HL-60 (cell line): ENCODE measurements at places on chromosomes 16 and 17.

DNA sequence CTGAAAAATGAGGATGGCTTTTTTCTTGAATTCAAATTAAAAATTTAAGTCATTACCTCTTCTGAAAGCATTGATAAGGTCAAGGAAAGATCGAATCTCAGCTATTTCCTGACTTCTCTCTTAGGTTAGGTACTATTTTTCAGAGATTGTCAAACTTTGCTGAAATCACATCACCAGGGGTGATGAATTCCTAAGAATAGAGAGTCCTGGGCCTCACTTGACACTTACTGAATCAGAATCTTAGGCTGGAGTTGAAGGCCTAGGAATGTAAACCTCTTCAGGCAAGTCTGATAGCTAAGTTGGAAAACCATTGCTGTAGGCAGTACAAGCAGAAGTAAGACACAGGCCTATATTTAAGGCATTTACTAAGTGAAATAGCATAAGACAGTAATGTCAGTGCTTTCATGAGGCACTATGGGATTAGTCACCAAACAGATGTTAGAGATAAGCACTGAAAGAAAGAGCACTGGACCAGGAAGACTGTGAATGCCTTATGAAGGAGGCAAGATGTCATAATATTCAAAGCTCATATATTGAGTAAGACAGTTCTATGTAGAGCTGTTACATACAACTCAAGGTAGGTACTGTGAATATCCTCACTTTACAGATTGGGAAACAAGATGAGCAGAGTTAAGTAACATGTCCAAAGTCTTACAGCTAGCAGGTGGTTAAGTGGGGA, 21.5 kb downstream of the DCAF7 start:
- DNase-seq, result peak; percentile 50

DNA sequence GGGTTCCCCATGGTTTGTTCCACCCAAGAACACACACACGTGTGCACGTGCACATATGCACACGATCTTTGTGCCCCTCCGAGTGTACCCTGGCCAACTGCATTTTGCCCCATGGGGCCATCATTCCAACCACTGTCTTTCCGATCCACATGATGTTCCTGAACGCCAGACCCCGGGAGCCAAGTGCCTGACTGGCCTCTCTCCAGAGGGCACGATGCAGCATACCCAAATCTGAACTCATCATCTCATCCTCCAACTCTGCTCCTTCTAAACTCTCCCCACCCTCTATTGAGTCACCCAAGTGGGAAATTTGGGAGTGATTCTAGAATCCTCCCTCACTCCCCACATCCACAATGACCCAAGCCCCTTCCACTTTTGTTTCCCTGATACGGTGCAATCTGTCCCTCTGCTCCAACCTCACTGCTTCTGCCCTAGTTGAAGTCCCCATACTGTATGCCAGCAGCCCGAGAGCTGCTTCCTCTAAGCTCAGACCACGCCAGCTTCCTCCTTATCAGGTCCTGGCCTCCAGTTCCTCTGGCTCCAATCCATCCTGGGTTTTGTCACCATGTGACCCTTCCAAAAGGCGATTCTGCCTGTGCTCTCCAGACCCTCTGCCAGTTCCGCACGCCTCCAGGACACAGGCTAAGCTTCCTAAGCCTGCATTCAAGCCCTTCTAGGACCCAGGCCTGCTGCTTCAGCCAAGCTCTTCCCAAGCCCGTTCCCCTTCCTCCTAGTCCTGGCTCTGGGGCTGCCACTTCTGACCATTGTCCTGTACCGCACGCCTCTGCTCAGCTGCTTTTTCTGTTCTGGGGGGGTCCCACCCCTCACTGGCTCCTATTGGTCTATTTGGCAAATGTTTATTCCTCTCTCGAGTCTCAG, 10.1 kb upstream of the TMEM208 start:
- peak; percentile 55 for DNase-seq

DNA sequence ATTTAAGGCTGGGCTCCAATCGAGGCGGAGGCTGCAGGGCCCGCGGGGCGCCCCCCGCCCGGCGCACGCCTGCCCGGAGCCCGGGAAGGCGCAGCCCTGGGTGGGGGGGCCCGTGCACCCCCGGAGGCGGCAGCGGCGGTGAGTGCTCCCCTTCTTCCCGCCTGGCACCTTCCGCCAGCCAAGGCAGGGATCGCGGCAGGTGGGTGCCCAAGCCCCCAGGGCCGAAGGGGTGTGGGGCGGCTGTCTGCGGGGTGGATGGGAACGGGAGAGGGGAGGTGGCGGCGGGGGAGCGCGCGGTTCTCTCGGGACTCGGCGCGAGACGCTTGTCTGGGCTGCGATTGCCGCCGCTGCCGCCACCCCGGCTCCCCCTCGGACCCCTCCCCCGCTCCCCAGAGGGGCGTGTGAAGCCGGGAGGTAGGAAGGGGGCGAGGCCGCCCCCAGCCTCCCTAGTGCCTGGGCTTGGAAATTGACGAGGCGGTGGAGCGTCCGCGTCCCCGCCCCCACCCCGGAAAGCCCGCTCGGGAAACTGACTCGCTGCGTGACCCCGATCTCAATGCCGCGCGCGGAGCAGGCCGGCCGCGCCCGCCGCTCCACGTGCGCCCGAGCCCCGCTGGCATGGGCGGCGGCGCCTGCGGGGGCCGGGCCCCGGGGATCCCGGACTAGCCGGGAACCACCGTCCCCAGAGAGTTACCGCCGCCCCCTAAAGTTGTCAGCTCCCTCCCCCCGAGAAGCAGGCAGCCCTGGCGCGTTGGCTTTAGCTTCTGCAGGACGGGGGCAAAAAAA, 231.5 kb downstream of the MRTFB start:
- DNase-seq, result no peak

DNA sequence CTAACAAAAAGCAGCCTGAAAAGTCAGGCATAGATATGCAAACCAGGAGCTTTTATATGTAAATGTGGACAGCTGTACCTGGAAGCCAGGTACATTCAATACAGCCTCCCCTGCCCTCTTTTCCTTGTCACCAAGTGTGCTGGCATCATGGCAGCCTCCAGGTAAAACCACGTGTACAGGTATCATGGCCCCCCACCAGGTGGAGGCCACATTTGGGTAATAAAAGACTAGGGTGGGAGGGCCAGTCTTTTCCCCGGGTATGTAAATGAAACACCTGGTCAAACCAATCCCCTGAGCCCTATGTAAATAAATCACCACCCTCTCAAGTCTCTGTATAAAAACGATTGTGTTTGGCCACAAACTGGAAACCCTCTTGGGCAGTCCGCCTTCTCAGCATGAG, 226.4 kb upstream of the GOT2 start:
- DNase-seq, result no peak

GRCh38 chr17:80621335-80621996, 76.8 kb downstream of the RPTOR start:
- DNase-seq, result no peak

DNA sequence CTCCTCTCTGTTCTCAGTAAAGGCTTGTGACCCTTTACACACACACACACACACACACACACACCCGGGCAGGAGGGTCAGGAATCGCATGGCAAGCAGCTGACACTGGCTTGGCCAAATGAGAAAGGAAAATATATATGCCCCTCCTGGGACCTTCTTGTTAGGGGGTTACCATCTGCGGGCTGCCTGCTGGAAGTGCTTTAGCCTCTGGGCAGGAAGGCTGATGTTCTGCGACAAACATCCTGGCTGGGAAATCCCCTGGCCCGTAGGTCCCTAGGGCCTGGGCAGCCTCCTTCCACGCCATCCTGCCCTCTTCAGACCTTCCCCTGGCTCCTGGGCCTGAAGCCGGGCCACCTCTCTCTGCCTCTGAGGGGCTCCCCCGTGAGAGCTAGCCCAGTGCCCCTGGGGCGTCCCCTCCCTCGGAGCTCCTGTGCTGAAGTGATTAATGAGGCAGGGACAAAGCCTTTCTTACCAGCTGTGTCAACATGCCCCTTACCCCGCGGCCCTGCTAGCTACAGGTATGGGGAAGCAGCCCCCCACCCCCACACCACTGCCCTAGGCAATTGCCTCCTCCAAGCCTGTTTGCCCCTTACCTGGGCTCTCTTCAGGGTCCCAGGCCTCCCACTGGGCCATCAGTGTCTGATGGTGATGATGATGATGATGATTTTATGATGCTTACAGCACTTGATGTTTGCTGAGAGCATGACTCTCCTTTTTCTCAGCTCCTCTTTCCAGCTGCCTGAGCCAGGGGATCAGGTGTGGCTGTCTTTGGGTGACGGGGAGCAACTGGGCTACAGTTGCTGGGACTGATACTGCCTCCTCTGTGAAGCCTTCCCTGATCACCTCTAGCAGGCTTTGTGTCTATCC, 32.8 kb upstream of the ETV4 start:
- DNase-seq, result no peak

DNA sequence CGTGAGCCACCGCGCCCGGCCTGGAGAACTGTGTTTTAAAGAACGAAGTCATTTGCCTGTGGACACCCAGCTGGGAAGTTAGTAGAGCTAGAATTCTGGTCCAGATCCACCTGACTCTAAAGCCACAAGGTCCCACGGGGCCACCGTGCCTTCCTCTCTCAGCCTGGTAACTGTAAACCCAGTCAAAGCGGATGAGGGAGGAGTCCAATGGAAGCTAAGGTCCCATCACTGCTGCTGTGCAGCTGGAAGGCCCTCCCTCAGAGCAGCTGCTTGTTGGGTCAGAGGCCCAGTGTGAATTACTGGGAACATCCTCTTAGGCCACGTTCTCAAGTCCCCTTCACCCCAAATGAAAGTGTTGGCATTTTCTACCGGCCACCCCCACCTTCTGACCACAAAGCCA, 48.8 kb upstream of the CACNG5 start:
- DNase-seq, result no peak

- DNase-seq, result no peak
Measured at GRCh38 chr17:56173958-56174835, 20.9 kb downstream of the ANKFN1 start.
